ENCODE measurements at places on chromosomes 4 and X.

GRCh38 chrX:82292803-82293202 lies 1090.9 kb downstream of the SH3BGRL start:
- no peak for DNase-seq

DNA sequence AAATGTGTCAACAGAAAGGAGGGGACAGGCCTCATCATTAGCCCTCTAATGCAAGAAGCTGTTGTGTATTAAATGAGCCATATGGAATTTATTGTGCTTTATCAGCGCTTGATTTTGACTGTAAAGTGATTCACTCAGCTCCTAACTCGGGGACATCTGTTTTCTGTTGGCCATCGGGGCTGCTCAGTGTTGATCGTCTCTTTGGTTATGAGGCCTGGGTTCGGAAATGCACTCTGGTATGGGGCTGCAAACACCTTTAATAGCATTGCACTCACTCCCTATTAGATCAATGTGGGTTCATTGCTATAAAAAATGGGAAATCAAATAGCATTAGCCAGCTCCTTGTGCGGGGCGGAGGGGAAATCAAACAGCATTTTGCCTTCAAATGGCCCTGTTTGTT lies 6.4 kb downstream of the ARX start:
- no peak for DNase-seq

DNA sequence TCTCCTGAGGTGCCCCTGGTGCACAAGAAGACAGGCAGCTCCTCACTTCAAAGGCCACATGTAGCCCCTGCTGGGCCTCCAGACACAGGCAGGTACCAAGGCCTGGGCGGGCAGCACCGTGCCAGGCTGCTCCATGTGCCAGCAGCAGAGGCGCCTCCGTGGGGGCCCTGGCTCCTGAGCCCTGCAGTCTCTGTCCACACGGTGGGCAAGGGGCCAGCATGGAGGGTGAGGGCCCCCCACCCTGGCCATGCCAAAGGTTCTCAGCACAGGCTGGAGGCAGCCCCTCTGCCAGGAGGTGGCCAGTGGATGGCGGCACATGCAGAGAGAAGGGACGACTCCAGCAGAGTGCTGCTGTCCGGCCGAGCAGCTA lies 72.6 kb downstream of the FAM53A start:
- no peak for DNase-seq

DNA sequence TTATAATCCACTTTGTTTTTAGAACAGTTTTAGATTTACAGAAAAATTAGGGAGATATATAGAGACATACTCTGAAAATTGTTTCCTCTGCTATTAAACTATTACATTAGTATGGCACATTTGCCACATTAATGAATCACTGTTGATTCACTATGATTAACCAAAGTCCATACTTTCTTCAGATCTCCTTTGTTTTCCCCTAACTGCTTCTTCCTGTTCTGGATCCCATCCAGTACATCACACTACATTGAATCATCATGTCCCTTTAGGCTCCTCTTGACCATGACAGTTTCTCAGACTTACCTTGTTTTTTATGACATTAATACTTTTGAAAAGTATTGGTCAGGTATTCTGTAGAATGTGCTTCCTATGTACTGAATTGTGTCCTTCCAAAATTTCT lies 109.2 kb upstream of the EDNRA start:
- no peak for DNase-seq

- DNase-seq = no peak
These were observed 228.0 kb downstream of the APBB2 start for GRCh38 chr4:40986375-40986774.

All from lower leg skin (tissue), 4 donors.